Fibroblast of skin of left quadriceps (primary cell): ENCODE measurements at places on chromosomes 6 and 20.

- DNase-seq = peak; percentile 73
Observed at GRCh38 chr6:12804952-12805645, 88.5 kb downstream of the PHACTR1 start.

GRCh38 chr6:62974452-62974851, 236.8 kb upstream of the FKBP1C start:
- no peak for DNase-seq

DNA sequence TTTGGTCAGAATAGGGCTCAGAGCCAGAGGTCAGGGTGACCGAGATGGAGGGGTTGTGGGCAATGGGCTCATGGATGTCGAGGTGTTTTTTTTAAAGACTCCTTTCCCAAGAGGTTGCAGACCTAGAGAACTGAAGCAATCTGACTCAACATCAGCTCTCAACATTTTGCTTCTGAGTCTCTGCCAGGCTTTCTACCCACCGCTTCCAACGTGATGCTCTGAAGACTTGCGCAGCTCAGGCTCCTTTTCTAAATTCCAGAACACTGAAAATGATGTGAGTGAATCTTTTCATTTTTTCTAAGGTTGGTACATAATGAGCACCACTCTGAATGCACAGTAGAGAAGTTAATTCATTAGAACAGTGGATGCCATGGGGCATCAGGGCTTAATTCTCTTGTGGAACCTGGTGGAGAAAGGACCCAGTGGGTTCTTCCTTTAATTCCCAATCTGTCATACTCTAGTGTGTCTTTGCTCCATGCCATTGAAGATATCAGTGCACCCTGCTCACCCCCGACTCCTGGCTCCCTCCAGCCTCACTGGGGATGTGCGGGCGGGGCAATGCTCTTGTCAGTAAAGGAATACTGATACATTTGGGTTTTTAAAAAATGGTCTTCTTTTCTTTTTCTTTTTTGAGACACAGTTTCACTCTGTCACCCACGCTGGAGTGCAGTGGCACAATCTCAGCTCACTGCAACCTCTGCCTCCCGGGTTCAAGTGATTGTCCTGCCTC, 17.0 kb upstream of the KIF13A start:
- no peak for DNase-seq

- DNase-seq = peak; percentile 66
Observed at GRCh38 chr6:113829696-113830045, 27.5 kb upstream of the MARCKS start.

DNA sequence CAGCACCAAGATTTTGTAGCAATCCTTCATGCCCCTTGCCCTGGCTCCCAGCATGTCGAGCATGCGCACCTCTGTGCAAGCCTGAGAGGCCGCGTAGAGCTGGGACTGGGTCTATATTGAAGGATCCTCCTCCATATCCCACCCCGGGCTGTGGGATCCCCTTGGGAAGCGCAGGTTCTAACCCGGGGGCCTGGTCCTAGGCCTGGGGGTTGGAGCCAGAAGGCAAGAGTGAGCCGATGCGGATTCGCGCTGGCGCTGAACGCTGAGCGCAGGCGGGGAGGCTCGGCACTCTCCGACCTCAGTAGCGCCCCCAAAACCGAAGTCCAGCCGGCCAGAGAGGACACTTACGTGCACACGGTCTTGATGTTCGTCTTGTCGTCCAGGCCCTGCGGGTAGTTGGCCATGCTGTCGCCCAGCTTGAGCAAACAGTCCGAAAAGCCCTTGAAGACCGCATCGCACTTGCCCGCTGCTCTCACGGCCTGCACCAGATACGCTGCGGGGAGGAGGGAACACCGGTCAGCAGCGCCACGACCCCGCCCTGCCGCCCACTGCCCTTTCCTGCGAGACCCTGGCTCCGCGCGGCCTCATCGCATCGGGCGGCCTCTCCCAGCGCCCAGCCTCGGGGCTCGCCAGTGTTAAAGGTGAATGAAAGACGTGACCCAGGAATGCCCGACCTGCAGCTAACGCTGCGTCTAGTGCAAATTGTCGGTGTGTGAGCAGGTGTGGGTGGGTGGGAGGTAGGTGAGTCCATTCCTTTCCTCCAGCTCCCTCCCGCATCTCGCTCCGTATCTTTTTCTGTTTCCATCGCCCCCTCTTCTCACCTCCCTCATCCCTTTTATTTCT, 4.5 kb downstream of the NRN1 start:
- no peak for DNase-seq

- DNase-seq = peak; percentile 62
Observed at GRCh38 chr6:12196326-12196936, 93.7 kb upstream of the EDN1 start.

DNA sequence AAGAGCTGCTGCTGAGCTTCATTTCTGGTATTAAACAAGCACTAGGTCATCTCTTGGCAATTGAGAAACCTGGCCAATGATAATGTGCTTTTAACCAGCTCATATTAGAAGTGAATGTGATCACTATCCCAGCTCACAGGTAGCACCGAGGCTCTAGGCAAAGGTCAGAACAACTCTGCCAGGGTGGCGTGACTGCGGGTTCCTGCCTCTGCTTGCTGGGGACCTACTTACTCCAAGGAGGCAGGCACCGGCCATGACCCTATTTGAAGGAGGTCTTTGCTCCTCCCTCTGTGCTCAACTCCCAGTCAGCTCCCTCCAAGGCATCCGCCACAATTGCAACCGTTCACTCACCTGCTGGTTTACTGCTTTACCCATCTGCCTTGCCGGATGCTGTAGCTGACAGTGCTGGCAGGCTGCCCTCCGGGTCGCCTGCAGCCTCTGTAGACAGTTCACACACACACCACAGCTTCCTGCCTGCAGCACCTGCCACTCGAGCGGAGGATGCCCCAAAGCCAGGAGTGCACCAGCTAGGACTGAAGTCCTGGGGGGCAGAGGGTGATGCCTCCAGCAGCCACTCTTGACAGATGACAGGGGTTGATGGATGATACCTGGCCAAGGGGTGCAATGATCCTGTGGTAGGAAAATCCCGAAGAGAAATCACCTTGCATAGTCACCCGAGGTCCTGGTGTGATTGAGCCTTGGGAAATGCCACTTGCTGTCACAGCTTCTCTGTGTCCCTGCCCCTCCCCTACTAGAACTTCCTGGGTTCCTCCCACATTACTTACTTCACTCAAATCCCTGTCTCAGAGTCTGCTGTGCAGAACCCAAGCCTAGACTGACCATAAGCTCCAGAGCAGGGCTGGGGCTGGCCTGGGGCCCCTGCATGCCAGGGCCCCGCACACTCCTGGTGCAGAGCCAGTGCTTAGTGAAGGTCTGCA, 8.8 kb upstream of the VSX1 start:
- no peak for DNase-seq

DNA sequence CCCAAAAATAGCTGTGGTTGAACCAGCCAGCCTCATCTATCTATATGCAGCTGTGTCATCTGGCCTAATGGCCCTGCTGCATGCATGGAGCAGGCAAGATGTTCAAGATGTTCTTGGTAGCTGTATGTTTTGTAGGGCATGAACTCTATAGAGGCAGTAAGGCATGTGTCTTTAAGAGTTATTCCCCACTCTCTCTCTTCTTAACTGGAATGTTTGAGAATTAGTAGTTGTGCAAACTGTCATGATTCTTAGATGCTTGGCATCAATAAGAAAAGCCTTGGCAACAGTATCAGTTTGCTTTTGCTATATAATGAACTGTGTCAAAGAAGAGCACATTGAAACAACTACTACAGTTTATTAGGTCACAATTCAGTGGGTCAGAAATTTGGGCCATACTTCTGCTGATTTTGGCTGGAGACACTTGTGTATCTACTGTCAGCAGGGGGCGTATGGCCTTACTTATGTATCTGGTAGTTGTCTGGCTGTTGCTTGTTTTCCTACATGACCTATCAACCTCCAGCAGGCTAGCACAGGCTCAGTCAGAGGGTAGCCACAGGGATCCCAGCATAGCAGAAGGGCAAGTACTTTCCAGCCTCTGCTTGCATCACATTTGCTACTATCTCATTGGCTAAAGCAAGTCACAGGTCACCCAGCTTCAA, 56.1 kb upstream of the LAMP5 start:
- no peak for DNase-seq

DNA sequence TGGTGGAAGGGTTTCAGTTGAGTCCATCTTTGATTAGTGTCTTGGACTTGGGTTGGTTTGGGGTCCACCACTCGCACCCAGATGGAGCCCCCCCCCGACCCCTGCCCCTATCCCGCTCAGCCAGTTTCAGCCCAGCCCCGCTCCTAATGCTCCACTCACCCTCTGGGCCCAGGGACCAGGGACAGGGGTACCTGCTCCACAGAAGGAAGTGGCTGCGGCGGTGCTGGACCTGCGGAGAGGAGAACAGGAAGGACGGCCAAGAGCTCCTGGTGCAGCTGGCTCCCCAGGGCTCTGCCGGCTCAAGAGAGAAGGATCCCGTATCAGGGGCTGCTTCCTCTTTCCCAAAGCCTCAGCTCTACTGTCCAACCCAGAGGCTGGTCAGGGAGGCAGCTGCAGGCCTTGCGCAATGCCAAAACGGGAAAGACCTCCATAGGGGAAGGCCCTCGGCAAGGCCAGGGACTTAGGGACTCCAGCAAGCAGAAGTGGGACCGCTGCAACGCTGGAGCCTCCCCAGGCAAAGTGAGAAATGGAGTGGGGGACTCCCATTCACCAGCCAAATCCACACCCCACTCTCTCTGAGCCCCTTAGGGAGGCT, at the start of gene SIGLEC1:
TSS of gene SIGLEC1 (minus strand) at position 322 of the 595 bp plus-strand sequence. CDS start 5,472 bp downstream, outside the sequence.
- DNase-seq = no peak

DNA sequence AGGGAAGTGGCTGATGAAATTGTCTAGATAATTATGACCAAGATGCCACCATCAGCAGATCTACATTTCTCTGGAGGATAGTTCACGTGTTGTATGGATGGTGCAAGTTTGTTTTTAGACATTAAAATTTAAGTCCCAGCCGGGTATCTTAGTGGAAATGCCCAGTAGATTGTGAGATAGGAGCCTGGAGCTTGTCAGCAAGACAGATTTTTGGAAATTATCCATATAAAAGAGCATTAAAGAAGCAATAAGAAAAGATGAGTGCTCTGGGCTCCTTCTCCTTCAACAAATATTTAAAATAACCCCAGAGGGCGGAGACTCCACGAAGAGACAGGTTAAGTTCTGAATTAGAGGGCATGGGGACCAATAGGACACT, 47.6 kb upstream of the SMLR1 start:
- peak; percentile 10 for DNase-seq

DNA sequence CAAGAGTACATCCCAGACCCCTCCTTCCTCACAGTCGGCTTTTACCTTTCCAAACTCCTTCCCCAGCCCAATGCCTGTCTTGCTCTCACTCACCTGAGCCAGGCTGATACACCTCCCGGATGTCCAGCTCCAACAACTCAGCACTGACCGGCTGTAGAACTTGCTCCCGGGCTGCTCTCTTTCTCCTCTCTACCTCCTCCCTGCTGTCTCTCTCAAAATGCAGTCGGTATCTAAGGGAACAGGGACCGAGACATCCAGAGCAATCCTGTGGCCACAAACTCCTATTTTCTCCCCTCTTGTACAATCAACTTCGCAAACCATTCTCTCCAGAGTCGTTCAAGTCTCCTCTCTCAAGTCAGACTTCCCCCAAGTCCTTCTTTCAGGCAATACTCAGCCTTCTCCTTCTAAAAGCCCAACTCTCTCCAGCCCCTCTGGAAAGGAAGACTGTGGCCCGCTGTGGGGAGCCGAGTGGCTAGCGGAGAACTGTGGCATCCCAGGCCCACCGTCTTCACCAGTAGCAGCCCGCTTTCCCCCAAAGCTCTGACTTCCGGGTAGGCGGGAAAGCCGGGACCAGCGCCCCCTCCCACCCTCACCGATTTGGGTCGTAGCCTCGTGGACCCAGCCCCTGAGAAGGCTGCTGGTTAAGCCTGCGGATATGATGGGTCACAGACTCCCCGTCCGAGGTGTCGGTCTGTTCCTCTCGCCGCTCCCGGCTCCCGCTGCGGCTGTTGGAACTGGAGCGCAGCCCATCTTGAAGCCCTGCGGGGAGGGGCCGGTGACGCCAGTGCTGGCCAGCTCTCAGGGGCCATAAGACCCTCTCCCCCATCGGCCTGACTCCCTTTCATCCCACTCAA, 1.1 kb downstream of the GNL1 start:
- no peak for DNase-seq

DNA sequence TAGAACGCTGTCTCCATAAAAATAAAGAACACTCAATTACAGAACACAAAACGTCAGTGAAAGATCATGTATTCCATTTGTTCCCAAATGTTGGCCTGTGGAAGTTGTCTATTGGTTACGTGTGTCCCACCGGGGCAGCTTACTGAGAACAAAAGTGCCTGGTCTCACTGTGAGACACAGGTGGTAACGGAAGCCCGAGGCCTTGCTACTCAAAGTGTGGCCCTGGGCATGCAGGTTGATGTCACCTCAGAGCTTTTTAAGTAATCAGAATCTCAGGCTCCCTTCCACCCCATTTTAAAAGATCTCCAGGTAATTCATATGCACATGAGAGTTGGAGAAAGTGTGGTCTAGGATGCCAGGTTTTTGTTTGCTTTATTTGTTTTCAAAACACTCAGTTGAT, 422.5 kb upstream of the OPRM1 start:
- DNase-seq = no peak

GRCh38 chr6:82396964-82397751, 33.5 kb downstream of the TPBG start:
- DNase-seq = peak; percentile 85

- no peak for DNase-seq
Observed at GRCh38 chr6:68743099-68743498, 108.0 kb downstream of the ADGRB3 start.

- DNase-seq = peak; percentile 34
Observed at GRCh38 chr6:140846503-140847261, 1286.0 kb upstream of the GJE1 start.

GRCh38 chr6:136398453-136398852, 108.8 kb upstream of the BCLAF1 start:
- no peak for DNase-seq

- peak; percentile 95 for DNase-seq
Observed at GRCh38 chr6:113564371-113565171, 292.6 kb upstream of the MARCKS start.

DNA sequence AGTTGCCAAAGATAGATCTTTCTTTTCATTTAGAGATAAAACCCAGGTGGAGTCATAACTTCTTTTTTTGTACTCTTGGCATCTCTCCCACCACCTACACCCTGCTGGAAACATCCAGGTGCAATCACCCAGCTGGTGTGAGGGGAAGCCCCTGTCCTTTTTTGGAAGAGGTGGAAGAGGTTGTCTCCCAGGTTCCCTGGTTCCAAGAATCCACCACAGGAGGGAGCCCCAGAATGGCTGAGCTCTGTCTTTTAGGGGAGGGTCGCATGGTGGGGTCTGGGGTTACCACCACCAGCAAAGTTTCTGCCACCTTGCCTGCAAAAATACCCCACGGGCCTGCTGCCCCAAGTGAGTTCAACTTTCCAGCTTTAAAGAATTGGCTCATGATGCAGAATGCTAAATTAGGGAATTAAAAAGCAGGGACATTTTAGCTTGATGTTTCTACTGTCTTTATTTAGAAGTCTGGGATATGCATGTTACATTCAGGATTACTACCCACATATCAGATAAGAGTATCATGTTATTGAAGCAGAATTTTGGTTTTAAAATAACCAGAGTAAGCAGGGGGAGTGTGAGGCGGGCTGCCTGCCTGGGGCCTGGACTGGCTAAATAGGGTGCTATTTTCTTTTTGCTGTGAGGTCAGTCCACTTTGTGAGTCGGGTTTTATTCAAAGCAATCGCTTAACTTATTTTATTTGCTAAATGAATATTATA, 11.0 kb downstream of the SMOC2 start:
- no peak for DNase-seq

GRCh38 chr6:47323321-47323720, 13.6 kb upstream of the TNFRSF21 start:
- no peak for DNase-seq

- no peak for DNase-seq
Observed at GRCh38 chr20:37757550-37757949, 63.7 kb downstream of the CTNNBL1 start.

GRCh38 chr6:120903836-120904235, 430.4 kb downstream of the TBC1D32 start:
- no peak for DNase-seq
